Stimulated activated effector memory CD8-positive, alpha-beta T cell treated with anti-CD3 and anti-CD28 coated beads, Interleukin-12 subunit alpha, Interleukin-12 subunit beta, amount 100 ng/mL, for 72 hours (primary cell): ENCODE measurements at places on chromosomes 2 and 18.

DNA sequence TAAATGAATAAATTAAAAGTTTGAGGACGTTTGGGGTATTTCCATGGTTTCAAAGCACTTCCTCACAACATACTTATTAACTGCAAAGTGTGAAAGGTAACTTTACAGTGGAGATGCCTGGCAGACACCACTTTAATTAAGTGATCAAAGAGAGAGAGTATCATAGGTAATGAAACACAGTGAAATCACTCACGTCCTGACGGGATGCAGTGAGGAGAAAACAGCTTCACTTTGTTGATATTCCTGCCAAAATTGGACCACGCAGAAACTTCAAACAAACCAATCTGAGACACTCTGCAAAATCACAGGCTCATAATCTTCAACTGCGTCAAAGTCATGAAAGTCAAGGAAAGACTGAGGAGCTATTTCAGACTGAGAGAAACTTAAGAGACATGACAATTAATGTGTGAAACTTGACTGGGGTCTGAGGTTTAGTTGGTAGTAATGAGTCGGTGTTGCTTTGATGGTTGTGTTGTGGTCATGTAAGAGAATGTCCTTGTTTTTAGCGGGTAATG lies 66.0 kb upstream of the ITGB6 start:
- DNase-seq: no peak

- no peak for DNase-seq
Measured at GRCh38 chr18:62797329-62797728, 82.0 kb downstream of the PHLPP1 start.

- DNase-seq: no peak
Measured at GRCh38 chr2:172426635-172427255, 641 bp upstream of the ITGA6 start.

- no peak for DNase-seq
Measured at GRCh38 chr2:240131941-240132650, 4.0 kb downstream of the COPS9 start.

- peak; percentile 83 for DNase-seq
Measured at GRCh38 chr18:47772374-47773248, 157.8 kb downstream of the SMAD2 start.

- no peak for DNase-seq
Measured at GRCh38 chr18:68176901-68177300, 538.0 kb downstream of the TMX3 start.

- DNase-seq: no peak
Measured at GRCh38 chr2:172052000-172052983, 33.0 kb upstream of the DLX1 start.

DNA sequence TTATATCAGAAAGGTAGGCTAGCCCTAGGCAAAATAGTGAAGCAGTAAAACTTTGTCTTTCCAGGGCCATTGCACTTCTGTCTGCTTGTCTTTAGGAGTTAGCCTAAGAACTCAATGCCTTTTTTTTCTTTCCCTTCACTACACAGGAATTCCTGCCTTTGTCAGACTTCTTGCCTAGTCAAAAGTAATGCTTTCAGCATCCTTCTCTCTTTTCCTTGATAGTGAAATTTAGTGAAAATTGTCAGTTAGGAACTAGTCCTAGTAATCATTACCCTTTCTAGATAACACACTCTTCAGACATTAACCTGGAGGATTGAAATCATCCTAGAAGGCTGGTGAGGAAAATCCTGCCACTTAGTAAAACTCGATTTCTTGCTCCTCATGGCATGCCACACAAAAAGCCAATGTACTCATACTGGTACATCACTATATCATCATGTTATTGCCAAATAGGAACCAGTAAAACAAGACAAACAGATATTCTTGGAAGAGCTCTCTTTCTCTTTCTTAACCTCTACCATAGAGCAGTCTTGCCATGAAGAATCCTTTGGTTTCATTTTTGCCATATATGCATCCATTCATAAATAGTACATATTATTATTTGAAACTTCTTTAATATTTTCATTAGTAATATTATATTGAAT lies 320.5 kb downstream of the CTNNA2 start:
- DNase-seq: no peak

- no peak for DNase-seq
Measured at GRCh38 chr2:32436150-32436549, 79.3 kb downstream of the BIRC6 start.

GRCh38 chr2:241869087-241869961 lies at the start of gene RTP5:
Gene RTP5, plus strand, starts transcription at chr2:241869729. Its CDS starts 28 bp downstream, at chr2:241869757.
- no peak for DNase-seq

GRCh38 chr2:154589514-154589913 lies 109.0 kb upstream of the KCNJ3 start:
- no peak for DNase-seq

DNA sequence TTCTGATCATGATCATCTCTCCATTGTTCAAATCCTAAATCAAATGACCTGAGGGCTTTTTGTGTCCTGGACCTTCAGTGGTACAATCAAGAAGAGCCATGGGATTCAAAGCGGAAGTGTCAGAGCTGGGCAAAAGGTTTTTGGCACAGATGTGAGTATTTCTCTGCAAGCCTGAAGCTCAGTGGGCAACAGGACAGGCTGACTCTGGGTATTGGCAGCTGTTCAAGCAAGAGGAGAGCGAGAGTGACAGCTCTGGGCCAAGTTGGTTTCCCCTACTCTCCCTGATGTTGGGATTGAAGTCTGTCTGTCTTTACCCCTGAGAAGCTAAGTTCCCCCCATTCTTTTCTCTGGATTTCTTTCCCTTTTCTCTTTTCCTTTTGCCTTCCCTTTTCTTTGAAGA lies 33.3 kb downstream of the DSEL start:
- DNase-seq: no peak

DNA sequence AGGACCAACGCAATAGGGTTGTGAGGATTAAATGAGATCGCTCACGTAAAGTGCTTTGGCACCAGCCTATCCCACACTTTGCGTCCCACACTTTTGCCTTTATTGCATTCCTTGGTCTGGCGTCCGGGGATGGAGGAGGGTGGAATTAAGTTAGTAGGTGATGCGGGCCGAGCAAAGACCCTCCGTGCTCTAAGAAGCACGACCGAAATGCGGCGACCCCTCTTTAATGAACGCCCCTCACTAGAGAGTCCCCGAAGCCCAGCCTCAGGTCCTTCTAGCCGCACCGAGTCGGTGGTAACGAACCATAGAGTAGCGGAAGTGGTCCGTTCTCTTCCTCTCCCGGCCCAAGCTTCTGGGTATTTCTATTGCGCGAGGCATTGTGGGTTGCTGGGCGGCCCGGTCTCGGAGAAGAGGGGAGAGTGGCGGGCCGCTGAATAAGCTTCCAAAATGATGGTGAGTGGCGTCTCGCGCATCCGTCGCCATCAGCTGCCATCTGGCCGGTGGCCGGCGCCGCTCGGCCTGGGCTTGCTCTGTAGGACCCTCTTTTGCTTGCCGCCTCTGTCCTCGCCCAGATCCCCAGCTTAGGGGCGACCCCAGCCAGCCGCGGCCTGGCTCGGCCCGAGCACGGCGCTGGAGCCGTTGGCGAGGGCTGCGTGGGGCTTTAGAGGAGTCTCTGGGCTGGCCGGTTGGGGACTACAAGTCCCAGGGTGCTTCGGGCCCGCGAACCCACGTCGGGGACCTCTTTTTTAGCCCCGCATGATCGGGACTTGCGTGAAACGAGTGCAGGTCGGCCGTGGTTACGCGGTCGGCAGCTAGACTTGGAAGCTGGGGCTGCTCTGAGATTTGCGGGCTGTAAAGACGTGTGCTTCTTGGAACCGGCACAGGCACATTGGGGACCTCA lies at the start of gene CCT7:
Gene CCT7 (plus strand): TSS at position 377 of the 901 bp plus-strand sequence. CDS start 71 bp downstream, at position 448.
- peak; percentile 68 for DNase-seq

- DNase-seq: no peak
Measured at GRCh38 chr2:232504438-232504837, 15.8 kb upstream of the PRSS56 start.

DNA sequence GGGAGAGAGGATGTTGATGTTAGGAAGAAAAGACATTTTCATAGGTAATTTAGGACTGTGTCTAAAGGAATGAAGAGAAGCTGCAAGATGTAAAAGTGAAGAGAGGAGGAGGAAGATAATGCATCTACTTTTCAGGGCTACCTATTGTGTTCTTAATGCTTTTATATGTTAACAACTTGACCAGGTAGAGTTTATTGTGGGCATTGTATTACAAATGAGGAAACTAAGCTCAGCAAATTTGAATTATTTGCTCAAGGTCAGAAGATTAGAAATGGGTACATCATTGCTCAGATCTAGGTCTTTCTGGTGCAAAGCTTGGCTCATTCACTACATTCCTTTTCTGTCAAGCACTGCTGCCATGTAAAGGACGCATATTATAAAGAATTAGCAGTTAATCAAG lies 441.7 kb downstream of the THSD7B start:
- no peak for DNase-seq

DNA sequence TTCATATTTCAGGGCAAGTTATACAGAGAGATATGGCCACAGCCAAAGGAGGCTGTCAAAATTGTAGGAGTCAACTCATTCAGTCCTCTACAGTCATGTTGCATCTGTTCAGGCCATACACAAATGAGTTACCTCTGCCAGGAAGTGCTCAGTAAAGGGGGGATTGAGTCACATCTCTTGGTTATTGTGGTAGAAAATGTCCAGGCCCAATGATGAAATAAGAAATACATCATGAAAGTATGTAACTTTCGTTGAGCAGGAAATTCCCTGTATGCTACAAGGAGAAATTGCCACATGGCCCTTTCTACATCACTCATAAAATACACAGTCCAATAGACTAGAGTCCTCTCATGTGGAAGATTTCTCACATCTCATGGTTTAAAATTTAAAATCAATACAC lies 103.9 kb upstream of the COL3A1 start:
- DNase-seq: no peak

- DNase-seq: no peak
Measured at GRCh38 chr2:47076586-47077441, 78.3 kb downstream of the STPG4 start.

GRCh38 chr2:45890819-45891218 lies 239.3 kb downstream of the PRKCE start:
- DNase-seq: no peak

DNA sequence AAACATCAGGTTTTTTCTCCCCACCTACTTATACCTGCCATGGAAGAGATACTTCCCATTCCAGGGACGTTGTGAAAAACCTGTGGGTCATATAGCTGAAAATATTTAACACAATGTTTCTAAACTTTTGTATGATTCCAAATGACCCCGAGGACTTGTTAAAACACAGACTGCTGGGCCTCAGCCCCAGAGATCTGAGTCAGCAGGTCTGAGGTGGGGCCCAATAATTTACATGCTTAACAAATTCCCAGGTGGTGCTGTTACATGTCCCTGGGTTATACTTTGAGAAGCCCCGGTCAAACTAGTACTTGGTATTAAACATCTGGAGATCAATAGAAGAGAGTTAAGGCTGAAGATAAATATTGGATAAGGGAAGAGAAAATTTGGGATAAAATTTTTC lies 71.4 kb upstream of the FRZB start:
- DNase-seq: no peak

DNA sequence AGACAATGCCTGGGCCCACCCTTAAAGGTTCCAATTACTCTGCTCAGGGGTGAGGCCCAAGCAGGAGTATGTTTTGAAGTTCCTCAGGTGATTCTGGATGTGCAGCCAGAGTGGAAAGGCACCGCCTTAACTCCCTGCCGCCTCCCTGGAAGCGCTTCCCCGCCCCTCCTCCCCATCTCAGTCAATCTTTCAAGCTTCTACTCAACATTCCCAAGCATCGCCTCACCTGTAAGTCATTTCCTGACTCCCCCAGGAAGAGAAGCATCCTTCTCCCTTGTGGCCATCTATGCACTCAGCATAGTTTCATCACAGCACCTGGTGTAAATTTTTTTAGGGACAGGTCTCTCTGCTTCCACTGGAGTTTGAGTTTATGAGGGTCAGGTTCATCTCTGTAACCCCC lies 67.5 kb downstream of the MYL12B start:
- no peak for DNase-seq

GRCh38 chr2:127516041-127516762 lies 10.1 kb downstream of the IWS1 start:
- no peak for DNase-seq

GRCh38 chr2:220981926-220982325 lies 590.2 kb downstream of the EPHA4 start:
- DNase-seq: no peak

DNA sequence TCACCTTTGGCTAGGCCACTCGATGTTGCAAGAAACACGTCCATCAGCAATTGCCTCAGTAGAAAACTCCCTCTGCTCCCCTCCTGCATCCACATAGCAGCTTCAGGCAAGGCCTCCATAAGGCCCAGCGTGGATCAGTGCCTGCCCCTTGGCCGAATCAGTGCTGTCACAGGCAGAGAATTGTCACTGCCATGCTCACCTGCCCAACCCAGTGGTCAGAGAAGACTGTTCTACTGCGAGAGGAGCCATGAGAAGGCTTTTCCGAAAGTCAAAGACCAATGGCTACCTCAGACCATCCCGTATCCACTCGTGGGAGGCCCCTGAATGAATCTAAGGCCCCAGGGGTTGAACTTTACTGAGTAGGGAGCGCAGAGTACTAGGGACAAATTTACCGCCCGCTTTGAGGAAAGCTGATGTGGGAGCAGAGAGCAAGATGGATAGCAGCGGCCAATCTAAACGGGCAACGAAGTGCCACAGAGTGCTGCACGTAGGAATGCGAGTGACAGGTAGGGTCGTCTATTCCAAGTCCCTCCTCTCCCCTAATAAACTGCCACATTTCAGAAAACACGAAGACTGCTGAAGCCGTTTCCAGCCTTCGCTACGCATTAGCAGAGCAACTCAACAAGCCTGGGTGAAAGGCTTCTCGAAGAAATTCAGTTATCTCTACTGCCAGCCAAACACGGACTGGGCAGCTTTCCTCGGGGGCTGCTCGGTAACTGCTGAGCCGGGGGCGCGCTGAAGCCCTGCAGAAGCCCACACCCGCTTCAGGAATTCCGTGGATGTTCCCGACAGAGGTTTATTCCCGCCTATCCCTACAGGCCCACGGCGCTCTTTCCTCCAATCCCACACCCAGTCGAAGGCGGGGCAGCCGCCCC lies 968 bp upstream of the RALBP1 start:
- no peak for DNase-seq

GRCh38 chr2:241378816-241379215 lies 22.7 kb downstream of the FARP2 start:
- DNase-seq: no peak

DNA sequence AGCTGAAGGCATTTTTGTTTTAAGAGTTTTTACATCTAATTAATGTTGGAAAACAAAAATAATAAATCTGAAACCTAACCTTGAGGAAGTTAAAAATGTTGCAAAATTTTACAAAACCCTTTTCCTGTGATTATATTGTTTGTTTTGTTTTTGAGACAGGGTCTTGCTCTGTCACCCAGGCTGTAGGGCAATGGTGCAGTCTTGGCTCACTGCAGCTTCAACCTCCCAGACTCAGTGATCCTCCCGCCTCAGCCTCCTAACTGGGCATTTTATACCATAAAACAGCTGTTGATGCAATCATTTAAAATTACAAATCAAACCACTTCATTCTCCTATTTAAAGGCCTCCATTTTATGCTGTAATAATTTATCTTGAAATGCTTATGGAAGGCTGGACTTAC lies 1.7 kb upstream of the ZNF24 start:
- no peak for DNase-seq
